ENCODE measurements at places on chromosomes 7 and 10.
A peak's percentile ranks its signal among the peaks of the same experiment; 100 is the strongest.

GRCh38 chr7:1193593-1194424 lies 33.8 kb upstream of the ZFAND2A start:
- peak; percentile 22 for DNase-seq

DNA sequence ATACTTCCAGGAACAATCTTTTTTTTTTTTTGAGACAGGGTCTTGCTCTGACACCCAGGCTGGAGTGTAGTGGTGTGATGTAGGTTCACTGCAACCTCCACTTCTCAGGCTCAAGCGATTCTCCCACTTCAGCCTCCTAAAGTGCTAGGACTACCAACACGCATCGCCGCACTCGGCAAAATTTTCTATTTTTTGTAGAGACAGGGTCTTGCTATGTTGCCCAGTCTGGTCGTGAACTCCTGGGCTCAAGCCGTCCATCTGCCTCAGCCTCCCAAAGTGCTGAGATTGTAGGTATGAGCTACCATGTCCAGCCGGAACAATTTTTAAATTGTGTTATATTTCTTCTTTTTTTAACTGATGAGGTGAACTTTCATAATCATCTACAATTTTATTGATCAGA lies 2.1 kb downstream of the ZNF511 start:
- no peak for DNase-seq

DNA sequence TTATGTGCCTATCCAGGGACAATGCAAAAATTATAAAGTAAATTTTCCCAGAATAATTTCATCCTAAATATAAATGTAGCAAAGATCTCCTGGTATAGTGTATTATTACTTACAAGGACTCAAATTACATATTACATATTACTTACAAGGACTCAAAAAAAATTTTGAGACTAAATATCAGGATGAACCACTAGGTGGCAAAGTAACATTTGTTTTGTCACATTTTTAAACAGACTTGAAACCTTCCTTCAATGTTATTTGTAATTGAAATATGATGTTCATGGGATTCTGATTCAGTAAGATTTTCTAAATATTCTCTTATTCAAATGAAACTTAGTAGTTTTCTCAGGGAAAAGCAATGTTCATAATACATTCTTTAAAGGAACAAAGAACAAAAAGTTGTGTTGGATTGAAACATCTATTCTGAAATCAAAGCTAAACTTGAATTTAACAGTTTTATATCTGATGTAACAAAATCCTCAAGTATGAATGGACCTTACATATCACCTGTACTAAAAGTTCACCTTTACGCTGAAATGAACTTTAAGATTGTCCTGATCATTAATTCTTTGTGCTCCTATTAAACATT lies 74.3 kb upstream of the GNAI1 start:
- no peak for DNase-seq

GRCh38 chr10:111084366-111085255 lies 7.8 kb downstream of the ADRA2A start:
- DNase-seq, result no peak

- no peak for DNase-seq
Measured at GRCh38 chr7:15829691-15830090, 143.2 kb upstream of the MEOX2 start.

DNA sequence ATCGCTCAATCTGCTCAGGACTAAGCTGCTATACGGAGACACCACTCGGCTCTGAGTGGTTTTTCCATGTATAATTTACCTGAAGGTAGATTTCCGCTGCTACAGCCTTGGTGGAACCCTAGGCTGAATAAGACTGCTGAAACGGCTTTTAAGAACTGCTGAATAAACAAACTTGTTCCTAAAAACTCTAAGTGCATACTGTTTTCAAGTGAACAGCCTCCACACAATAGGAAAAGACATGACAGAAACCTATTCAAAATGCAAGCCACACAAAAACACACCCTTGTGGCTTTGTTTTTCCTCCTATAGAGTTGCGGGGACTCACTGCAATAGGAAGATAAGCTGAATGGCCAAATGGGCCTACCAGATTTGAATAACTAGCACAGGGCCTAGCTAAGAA lies 117.2 kb downstream of the UBE2H start:
- DNase-seq, result no peak

DNA sequence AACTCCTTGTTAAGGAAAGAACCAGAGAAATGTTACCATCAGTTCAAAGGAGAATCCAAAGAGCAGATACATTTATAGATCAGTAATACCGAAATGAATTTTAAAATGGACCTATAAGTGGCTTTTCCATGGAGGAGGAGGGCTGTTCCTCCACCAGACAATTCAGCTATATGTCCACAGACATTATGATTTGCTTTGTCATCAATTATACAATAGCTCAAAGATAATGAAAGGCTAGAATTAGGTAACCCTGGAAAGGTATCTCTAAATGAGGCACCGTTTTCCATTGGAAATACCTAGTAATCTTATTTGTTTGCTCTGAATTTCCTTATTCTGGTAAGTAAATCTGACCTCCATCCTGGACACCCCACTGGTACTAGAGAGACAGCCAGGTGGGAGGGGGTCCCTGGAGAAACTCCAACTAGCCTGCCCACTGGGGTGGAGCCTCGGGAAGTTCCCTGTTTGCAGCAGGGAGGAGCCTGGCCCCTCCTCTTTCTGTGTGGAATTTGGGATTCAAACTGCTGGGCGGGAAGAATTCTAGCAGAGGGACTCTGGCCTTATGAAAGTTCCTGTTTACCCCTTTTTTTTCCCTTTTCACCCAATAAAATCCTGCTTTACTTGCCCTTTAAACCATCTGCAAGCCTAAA lies 218.0 kb downstream of the PHF14 start:
- DNase-seq, result no peak

- DNase-seq, result no peak
Measured at GRCh38 chr7:110835218-110835617, 255.7 kb upstream of the LRRN3 start.

DNA sequence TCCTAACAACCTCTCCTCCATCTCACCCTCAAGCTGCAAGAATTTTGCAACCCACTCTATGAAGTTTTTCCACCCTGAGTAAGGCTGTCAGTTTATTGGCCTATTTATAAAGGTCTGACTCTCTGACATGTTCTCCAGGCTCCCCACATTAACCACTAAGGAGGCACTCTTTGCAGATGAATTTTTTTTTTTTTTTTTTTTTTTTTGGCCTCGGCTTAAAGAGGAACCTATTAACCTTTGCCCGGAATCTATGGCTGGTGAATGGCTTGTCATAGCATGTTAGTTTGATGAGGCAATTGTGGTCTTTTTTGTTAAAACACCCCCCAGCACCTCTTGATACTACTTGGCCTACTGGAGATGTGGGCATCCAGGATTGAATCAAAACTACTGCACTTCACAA lies 57.1 kb downstream of the TBXAS1 start:
- no peak for DNase-seq

- no peak for DNase-seq
Measured at GRCh38 chr7:101128040-101128834, 1.3 kb downstream of the SERPINE1 start.

- no peak for DNase-seq
Measured at GRCh38 chr10:15367296-15368085, 3.6 kb downstream of the FAM171A1 start.

- DNase-seq, result no peak
Measured at GRCh38 chr7:26153823-26154783, 2.1 kb downstream of the NFE2L3 start.

DNA sequence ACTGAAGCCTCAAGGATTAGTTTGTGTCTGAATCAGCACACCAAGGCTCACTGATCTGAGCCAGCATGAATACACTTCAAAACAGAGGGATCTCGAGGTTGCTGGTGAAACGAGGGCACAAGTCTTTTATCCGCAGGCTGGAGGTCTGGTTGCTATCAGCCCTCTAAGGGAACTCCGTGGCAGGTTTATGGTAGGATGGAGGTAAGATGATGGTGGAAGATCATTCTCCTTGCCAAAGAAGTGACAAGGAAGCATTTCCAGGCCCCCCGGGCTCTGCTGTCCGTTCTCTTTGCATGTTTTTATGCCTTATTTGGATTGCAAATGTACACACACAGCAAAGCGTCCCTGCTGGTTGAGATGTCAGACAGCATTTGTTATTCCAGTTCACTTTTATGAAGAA lies 268.3 kb downstream of the ARHGAP12 start:
- DNase-seq, result no peak

- DNase-seq, result no peak
Measured at GRCh38 chr7:137674551-137675409, 172.0 kb downstream of the DGKI start.

DNA sequence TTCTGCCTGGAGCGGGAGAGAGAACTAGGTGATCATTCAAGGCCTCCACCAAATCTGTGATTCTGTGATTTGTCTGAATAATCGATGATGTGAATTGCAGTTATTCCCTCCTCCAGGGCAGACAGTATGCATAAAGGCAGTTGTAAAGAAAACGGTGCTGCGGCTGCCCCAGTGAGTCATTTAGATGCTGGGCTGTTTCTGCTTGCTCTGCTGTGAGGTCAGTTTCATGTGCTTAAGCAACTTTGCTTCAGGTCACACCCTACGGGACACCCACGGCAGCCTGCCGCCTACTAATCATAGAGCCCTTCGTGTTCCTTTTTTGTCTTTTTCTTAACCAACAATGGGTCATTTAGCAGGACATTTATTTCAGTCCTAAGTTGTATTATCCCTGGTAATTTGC lies 158.1 kb upstream of the PITRM1 start:
- no peak for DNase-seq

DNA sequence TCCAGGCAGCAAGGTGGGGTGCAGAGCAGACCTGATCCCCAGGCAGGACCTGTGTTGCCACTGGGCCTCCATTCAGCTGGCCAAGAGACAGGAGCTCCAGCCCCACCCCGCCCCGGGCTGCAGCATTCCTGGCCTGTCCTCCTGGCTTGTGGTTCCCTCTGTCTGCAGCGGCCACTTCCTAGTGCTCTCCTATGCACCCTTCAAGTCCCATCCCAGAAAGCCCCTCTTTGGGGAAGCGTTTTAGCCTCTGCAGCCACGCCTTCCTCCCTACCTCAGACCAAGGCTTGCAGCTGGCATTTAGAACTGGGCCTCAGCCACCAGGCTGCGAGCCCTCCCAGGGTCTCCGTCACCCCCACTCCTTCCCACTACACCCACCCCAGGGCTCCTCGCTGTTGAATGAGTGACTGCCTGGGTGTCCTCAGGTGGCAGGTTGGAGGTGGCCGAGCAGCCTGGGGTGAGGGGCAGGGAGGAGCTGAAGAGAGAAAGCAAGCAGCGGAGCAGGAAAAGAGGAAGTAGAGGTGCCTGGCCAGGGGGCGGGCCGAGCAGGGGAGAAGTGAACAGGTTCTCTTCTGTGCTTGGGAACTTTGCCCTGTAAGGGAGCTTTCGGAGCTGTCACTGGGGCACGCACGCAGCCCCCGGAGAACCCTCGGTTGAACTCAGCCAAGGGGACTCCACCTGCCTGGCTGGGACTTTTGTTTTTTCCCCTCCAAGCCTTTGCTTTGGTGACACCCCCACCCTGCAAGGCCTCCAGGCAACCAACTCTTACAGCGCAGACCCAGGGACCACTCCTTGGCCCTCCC lies 109.1 kb upstream of the TNRC18 start:
- no peak for DNase-seq

DNA sequence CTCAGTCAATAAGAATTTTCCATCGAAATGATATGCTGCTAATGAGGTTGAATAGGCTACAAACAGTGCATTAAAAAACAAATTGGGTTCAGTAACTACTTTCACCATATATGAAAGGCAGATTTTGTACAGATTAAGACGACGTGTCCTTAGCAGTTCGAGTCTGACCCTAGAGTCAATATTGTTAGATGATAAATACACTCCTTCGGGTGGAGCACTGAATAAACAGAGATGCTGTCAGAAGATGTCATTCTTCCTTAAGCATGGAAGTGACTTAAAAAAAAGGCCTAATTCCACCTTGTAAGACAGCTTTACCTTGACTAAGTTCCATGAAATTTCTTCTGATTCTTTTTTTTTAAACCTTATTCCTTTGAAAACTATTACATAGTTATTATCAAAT lies 5.8 kb upstream of the AGR2 start:
- DNase-seq, result no peak

DNA sequence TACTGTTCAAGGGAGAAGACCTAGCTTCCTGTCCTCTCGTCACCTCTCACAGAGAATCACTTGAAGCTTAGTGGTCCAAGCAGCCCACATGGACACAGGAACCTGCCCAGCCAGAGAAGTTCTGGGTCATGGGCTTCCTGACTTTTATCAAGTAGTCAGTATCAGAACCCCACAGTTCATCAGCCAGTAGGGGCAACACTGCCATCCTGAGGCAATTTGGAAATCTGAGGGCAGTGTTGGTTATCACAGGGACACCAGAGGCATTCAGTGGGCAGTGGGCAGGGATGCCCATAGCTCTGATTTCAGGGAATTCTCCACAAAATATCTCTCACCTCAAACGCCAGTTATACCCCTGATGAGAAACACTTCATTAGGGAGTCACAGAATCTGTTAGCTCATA lies 22.5 kb upstream of the MGAM2 start:
- DNase-seq, result no peak

DNA sequence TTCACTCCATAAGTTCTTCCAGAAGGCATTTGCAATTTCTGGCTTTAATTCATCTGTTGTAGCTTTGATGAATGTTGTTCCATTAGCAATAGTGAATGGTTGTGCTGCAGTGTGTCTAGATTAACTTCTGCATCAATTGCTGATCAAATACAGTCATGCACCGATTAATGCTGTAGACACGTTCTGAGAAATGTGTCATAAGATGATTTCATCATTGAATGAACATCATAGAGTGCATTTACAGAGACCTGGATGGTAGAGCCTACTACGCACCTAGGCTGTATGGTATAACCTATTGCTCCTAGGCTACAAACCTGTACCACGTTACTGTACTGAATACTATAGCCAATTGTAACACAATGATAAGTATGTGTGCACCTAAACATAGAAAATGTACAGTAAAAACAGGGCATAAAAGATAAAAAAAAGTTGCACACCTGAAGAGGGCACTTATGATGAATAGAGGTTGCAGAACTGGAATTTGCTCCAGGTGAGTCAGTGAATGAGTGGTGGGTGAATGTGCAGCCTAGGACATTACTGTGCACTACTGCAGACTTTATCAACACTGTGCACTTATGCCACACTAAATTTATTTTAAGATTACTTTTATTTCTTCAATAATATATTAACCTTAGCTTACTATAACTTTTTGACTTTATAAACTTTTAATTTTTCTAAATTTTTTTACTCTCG lies 170.7 kb downstream of the HERPUD2 start:
- no peak for DNase-seq

DNA sequence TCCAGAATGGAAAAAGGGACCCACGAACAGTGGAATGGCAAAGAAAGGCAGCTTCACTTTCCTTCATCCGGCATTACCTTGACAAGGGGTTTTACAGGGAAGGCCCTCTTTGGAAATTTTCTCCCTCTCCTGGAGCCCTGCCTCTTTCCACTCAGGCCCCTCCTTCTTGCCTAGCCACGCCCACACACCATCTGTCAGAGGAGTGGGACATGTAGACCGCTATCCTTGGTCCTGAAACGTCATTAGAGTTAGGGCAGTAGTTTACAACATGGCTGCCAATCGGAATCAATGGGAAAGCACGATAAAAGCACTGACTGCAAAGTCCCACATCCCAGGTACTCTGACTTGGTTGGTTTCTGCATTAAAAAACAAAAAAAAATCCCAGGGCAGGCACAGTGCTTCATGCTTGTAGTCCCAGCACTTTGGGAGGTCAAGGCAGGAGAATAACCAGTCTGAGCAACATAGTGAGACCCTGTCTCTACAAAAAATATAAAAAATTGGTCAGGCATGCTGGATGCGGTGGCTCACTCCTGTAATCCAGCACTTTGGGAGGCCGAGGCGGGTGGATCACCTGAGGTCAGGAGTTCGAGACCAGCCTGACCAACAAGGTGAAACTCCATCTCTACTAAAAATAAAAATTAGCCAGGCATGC lies 96.4 kb downstream of the MARCHF5 start:
- DNase-seq, result no peak
